CD4-positive, alpha-beta T cell treated with Interleukin-15 for 4 hours (primary cell): ENCODE measurements at places on chromosomes 5 and 9.

DNA sequence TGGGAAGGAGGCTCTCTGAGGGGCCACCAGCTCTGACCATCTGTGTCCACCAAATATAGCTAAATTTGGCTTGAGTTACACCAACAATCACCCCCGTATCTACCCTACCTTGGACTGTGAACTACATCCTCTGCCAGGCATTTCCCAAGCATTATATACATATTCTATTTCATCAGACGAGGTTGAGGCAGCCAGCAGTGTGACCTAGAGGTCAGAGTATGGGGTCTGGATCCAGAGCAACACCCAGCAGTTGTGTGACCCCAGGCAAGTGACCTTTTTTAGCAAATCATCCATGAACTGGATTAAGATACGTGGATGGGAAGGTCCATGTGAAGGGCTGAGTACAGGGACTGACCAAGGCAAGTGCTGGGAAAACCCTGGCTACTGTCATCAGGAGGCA is 180.6 kb downstream of the HSPA4 start:
- DNase-seq = no peak

- no peak for DNase-seq
These were observed 40.3 kb downstream of the TNFAIP8 start for GRCh38 chr5:119396030-119396664.

- DNase-seq = no peak
These were observed 340.7 kb upstream of the IRX2 start for GRCh38 chr5:3092211-3092610.

GRCh38 chr5:162268694-162269481 is 201.3 kb downstream of the GABRG2 start:
- no peak for DNase-seq

DNA sequence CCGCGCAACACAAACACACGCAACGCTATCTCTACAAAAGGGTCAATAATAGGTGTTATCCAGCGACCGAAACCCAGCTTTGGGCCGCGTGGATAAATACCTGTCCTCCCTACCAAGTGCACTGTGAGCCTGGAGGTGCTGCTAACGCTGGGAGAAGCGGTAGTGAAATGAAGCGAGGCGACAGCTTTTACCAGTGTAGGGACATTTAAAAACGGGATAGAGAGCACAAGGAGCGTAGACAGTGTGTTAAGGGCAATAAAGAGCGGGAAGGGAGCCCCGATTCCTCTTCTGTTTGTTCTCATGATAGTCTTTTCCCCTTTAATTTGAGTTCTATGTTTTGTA is 421 bp upstream of the DEPDC1B start:
- DNase-seq = no peak

DNA sequence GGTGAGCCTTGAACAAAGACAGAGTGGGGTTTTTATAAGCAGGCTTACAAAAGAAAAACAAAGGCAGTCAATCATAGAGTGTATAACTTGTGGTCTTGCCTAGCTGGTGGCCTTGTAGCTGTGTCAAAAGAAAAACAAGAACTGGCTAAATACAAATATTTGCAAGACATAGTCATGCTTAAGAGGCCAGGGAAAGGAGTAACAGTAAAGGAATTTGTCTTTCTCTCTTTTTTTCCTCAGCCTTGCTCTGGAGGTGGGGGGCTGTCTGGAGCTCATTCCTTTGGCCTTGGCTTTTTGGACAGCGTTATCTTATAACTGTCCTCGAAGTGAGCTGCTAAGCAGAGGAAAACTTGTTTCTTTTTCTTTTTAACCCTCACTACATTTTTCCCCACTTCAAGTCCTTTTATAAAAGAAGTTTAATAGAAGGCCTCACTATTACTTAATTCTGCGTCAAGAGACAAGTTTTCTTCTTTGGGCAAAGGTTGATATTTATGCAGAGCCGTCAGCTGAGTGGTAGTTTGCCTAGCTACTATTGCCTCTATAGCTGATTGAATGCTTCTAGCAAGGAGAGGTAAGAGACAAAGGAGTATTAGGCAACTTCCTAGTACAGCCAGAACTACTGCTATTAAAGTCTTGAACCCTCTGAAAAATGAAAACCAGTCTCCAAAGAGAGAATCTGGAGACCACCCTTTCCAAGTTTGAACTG is 14.3 kb downstream of the CEL start:
- DNase-seq = no peak

DNA sequence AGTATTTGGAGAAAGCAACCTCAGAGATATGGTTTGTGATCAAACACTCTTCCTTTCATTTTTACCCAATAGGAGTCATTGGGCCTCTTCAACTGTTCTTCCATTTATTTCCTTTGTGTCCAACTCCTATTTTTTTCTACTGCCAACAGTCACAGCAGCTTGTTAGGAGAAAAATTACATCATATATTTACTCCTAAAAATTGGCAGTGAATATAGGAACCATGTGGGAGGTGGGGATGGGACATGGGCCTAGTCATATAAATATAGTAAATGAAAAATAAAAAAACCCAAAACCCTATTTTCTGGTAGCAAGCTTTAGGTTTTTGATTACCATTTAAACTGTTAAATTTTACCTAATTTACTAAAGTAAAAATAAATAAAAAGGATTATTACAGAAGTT is 134.9 kb upstream of the MPDZ start:
- no peak for DNase-seq
